ENCODE measurements at places on chromosomes 12 and 14.
A peak's percentile ranks its signal among the peaks of the same experiment; 100 is the strongest.

DNA sequence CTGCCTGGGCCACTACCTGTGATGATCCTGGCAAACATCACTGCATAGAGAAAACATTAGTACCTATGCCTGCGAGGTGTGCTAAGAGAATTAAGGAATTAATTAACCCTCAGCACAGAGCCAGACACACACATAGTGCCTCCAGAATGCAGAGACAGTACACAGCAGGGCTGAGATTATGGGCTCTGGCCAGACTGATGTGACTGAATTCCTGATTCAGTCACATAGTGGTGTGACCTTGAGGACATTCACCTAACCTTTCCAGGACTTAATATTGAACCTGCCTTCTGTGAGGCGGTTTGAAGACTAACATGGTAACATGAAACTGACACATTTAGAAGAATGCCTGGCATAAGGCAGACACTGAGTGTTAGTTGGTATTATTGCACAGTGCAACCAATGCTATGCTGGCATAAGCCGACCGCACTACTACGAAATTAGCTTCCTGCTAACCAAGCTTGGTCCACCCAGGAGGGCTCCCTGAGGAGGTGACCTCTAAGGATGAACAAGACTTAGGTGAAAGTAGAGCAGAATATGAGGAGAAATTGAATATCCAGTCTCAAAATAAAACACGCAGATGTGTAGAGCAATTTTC, 32.0 kb upstream of the SELPLG start:
- peak; percentile 63 for DNase-seq

DNA sequence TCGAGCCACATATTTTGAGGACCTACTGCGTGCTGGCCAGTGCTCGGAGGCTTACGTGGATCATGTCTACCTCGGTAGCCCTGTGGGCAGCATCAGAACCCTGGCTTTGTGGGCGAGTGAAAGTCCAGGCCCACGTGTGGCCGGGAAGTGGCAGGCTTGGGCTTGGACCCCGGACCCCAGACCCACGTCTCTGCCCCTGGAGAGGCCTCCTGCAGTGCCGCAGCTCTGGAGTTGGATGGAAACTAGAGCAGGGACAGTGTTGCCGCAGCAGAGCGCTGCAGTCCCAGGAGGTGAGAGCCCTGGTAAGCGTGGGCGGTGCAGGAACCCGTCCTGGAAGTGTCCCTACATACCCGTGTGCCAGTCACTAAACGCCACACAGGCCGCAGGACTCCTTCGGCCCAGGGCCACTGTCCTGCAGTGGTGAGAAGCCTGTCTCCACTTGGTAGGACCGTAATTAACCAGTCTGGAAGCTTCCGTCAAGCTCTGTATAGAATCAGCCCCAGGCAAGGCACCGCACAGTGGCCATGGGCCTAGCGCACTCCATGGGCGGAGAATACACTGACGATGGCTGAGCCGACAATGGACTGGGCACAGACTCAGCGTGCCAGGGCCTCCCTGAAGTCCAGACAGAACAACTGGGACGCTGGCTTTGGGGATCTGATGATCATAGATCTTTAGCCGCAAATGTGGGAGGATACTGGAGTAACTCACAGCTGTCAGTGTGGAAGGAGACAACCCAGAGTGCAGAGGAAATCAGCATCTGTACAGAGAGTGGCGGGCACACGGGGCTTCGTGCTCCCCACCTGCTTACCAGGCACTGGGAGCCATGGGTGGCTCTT, 219.5 kb downstream of the KIF26A start:
- DNase-seq = no peak

GRCh38 chr14:96192975-96193805, 11.4 kb upstream of the BDKRB2 start:
- DNase-seq = no peak

GRCh38 chr12:94900496-94900895, 103.0 kb downstream of the NDUFA12 start:
- no peak for DNase-seq

DNA sequence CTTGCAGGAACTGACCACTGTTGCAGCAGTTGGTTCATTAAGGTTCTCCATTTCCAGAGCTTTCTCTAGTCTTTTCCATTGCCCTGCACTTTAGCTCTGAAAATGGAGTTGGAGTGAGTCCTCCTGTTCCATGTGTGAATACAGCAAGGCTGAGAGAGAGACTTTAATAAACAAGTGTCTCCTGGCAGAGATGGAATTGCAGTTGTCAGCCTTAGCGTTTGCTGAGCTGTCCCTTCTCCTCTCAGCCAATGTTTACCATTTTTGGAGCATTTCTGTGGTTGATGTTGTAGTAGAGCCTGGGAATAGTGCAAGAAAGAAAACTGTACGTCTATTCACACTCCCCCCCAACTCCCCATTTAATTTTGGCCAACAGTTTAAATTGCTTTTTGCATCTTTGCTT, 7.5 kb upstream of the MANSC4 start:
- DNase-seq = no peak

- DNase-seq = no peak
Measured at GRCh38 chr14:54192610-54193009, 204.2 kb upstream of the CDKN3 start.

- peak; percentile 84 for DNase-seq
Measured at GRCh38 chr12:5442251-5443006, 10.5 kb downstream of the NTF3 start.

DNA sequence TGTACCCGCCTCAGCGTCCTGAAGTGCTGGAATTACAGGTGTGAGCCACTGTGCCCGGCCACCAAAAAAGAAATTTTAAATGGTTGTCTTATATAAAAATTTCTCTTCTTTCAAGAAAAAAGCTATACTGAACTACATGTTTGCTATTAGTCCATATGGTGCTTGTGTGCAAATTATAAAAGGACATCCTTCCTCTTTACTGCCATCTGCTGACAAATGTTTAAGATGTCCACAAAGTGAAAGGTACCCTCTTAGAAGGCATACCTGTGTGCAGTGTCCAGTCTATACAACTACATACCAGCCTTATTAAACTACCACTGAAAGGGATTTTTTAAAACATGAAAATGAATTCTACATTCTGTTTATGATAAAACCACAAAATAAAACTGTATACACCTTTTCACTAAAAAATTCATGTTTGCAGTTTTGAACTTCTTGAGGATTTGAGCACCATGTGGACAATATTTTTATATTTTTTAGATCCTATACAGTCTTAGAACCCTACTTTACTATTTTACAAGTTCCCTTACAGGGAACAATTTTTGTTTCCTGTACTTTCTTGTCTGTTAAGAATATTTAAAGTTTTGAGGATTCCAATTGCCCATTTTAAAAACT, 32.8 kb upstream of the TOMM20L start:
- DNase-seq = peak; percentile 48

DNA sequence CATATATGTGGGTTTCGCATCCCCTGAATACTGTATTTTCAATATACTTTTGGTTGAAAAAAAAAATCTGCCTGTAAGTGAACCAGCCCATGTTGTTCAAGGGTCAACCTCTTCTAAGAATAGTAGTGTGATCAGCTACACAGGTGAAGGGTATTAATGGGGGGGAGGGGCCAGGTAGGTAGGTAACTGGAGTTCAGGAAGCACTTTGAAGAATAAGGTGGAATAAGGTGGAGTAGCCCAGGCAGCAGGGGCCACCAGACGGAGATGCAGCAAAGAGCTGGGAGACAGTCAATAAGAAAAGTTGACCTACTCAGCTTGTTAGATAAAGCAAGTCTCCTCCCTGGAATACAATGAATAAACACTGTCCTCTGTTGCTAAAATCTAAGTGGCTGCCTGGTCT, 9.3 kb downstream of the LDHB start:
- DNase-seq = no peak
